CD14-positive monocyte (primary cell): ENCODE measurements at places on chromosomes 2 and 18.

- no peak for DNase-seq
Measured at GRCh38 chr2:228602288-228602687, 420.8 kb upstream of the SPHKAP start.

GRCh38 chr2:126949775-126950174, 51.1 kb downstream of the TEX51 start:
- DNase-seq: no peak

DNA sequence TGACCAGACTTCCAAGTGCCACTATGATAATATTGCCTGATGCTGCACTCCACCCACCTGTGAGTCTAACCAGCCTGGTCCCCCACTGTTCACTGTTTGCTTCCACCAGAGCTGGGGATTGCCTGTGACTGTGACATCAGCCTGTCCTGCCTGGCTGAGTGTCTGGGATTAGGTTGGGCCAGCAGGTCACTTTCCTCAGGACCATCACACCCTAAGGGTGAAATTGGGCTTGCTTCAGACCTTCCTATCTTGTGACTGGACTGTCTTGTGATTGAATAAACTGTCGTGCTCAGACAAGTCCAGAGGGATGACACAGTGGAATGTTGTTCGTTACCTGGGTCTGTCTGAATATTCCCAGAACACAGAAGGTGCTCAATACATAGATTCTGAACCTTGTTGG, 87.4 kb upstream of the HK2 start:
- no peak for DNase-seq

GRCh38 chr2:27916293-27916995, 25.9 kb downstream of the BABAM2 start:
- no peak for DNase-seq
